ENCODE measurements at places on chromosomes 1 and 21.

GRCh38 chr1:209688746-209689234 lies 13.6 kb downstream of the G0S2 start:
- no peaks in the 10 kb centered on the region for H3K36me3 ChIP-seq
- DNase-seq = no peak
- peaks cover 4% of the 10 kb centered on the region for H3K27me3 ChIP-seq
- no peak overlapping the region for H3K4me3 ChIP-seq
- peaks cover 18% of the 10 kb centered on the region for H3K4me1 ChIP-seq
- no peak overlapping the region for H3K27ac ChIP-seq

DNA sequence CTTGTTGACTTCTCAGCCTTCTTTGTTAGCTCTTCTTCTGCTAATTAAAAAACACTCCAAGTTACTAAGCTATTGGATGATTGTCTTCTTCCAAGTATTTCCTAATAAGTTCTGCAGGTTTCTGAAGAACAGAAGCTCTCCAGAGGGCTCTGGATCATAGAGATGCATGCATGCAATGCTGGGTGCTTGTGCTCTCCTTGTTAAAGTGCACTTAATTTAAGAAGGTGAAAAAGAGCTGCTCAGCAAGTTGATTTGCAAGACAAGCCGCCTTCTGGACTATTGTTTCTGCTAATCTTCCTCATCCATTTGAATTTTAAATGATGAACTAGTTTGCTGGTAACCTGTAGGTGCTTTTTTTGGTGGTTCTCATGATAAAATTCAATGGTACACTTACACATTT lies 16.1 kb downstream of the RRP15 start:
- DNase-seq = no peak
- no peaks in the 10 kb centered on the region for H3K27me3 ChIP-seq
- no peak overlapping the region for H3K27ac ChIP-seq
- no peak overlapping the region for H3K4me3 ChIP-seq
- no peaks in the 10 kb centered on the region for H3K4me1 ChIP-seq

DNA sequence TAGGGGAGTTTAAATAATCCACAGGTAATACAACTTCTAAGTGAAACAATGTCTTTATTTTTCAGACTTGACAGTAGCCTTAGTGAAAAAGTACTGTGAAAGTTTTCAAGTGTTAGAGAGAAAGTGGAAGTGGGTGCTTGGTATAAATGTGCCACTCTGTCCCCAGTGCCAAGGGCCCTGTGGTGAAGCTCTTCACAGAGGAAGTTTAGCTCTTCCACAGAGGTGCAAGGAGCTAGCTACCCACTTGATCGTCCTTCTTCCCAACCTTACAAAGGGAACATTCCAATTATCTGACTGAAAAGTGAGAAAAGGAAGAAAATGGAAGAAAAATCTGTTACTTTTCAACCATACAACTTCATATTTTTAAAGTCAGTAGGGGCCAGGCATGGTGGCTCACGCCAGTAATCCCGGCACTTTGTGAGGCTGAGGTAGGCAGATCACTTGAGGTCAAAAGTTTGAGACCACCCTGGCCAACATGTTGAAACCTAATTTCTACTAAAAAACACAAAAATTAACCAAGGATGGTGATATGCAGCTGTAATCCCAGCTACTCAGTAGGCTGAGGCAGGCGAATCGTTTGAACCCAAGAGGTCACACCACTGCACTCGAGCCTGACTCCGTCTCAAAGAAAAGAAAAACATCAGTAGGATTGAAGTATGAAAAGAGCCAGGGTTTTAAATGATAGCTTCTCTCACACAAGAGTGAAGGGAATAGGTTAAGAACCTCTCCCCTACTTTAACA lies 41.0 kb upstream of the PTPRC start:
- DNase-seq = no peak
- H3K36me3 ChIP-seq = no peaks in the 10 kb centered on the region
- H3K4me1 ChIP-seq = peaks cover 16% of the 10 kb centered on the region

DNA sequence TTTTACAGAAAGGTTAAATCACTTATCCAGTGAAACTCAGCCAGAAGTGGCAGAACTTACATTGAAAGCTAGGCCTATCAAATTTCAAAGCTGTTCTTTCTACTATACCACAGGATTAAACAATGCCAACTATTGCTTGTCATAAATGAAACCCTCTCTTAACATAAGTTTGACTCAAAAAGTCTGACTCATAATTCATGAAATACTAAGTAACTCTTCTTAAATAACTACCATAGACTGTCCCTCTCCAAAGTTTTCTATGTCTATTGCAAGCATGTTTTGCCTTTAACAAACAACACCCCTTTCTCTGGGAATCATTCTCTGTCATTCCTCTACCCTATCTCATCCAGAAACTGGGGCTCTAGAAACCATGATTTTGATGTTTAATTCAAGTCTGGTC lies 109.5 kb upstream of the UBE2U start:
- no peak overlapping the region for H3K27ac ChIP-seq
- H3K4me1 ChIP-seq = no peaks in the 10 kb centered on the region
- DNase-seq = no peak
- peaks cover 2% of the 10 kb centered on the region for H3K27me3 ChIP-seq
- no peaks in the 10 kb centered on the region for H3K36me3 ChIP-seq

- H3K36me3 ChIP-seq = no peaks in the 10 kb centered on the region
- no peaks in the 10 kb centered on the region for H3K4me1 ChIP-seq
- no peak for DNase-seq
- no peak overlapping the region for H3K27ac ChIP-seq
These were observed 43.6 kb downstream of the CYYR1 start for GRCh38 chr21:26529526-26529925.

DNA sequence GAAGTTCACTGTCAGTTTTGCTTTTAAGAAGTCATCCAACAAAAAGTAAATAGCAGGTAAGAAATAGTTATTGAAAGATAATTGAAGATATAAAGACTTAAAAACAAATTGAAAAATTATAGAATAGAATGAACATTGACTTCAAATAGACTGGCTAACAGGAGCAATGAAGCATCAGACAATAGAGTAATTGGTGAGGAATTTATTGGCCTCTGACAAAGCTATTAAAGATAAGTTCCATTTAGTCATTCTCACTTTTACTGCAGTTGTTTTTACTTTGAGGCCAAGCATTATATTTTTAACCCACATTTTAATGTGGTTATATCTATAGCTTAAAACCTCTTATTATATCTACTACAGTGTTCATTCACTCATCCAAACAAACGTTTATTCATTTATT lies 228.8 kb upstream of the ADGRL2 start:
- no peak overlapping the region for H3K27ac ChIP-seq
- H3K4me1 ChIP-seq = no peaks in the 10 kb centered on the region
- no peak for DNase-seq
- H3K36me3 ChIP-seq = no peaks in the 10 kb centered on the region
- no peaks in the 10 kb centered on the region for H3K27me3 ChIP-seq

DNA sequence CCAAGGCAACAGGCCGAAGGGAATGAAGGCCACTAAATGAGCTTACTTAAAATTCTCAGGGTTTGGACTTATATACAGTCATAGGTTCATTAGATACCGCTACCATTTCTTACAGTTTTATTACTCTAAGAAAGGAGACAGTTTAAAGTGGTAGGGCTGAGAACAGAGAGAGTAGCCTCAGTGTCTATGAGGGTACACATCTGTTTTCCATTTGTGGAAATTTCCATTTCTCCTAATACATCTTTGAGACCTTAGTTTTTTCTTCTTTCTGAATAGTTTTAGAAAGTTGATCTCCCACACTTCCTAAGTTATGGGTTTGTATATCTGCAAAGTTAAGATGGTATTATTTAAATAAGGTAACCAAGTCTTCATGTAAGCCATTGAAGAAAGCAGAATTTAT lies 1279.1 kb downstream of the NCAM2 start:
- H3K27me3 ChIP-seq = no peaks in the 10 kb centered on the region
- no peaks in the 10 kb centered on the region for H3K36me3 ChIP-seq
- no peak overlapping the region for H3K27ac ChIP-seq
- 0 out of 2 replicates have a peak, but pooled peaks cover 8% of the 10 kb centered on the region for H3K4me1 ChIP-seq
- H3K4me3 ChIP-seq = no peak overlapping the region

GRCh38 chr1:239242404-239242803 lies 144.0 kb upstream of the CHRM3 start:
- H3K4me3 ChIP-seq = no peak overlapping the region
- no peaks in the 10 kb centered on the region for H3K27me3 ChIP-seq
- H3K27ac ChIP-seq = no peak overlapping the region

DNA sequence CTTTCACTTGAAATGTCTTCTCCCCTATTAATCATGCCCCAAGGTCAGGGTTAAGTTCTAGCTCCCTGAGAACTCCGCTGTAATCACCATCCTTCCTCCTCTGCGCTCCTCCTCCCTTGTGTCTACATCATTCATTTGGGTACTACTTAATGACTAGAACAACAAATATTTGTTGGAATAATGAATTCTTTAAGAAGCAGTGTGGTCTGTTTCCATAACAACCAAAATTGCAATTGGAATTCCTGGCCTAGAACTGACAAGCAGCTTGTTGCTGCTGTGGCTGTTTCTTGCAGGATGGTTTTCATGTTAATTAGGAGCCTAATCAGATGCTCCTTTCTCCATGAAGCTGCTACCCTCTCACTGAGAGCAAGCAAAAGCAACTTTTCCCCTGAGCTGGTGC lies 192.5 kb downstream of the ZZZ3 start:
- DNase-seq = no peak
- no peaks in the 10 kb centered on the region for H3K4me1 ChIP-seq
- no peaks in the 10 kb centered on the region for H3K36me3 ChIP-seq
- no peaks in the 10 kb centered on the region for H3K27me3 ChIP-seq

DNA sequence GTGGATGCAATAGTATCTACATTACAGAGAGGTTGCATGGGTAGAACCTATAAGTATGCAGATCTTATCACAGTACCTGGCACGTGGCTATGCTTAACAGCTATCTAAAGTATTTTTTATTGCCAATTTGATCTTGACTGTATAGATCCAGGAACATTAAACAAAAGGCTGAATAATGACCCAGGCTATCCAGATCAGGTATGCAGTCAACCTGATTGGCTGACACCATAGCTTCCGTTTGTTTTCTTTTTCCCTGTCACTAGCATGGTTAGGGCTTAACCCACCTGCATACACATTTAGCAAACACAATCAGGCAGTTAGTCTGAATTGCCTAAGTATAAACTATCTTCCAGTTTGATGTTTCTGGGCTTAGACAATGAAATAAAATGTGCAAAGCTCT lies 264.9 kb upstream of the PLXNA2 start:
- H3K36me3 ChIP-seq = no peaks in the 10 kb centered on the region
- peaks cover 10% of the 10 kb centered on the region for H3K27me3 ChIP-seq
- no peak overlapping the region for H3K27ac ChIP-seq
- no peak for DNase-seq

GRCh38 chr21:38820471-38821239 lies 14.9 kb downstream of the ETS2 start:
- no peak overlapping the region for H3K27ac ChIP-seq
- peaks cover 93% of the 10 kb centered on the region for H3K36me3 ChIP-seq
- no peak overlapping the region for H3K4me3 ChIP-seq
- no peak for DNase-seq

DNA sequence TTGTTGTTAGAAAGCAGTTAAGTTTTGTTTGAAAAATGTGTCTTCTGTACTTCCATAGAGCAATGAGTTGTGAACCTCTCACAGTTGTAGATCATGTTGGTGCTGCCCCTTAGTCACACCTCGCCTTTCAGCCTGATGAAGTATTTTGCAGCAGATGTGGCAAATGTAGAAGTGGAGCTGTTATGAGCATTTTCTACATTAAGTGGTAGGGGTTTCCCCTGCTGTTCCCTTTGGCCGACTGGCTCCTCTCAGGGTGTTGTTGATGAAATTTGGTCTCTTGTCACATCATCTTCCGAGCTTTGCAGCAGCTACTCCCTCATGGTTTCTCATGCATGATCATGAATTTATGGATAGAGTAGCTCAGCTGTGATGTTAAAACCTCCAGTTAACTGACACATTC lies 33.6 kb upstream of the DENND1B start:
- H3K4me1 ChIP-seq = peaks cover 6% of the 10 kb centered on the region
- DNase-seq = no peak
- no peak overlapping the region for H3K4me3 ChIP-seq
- H3K27ac ChIP-seq = no peak overlapping the region
- H3K27me3 ChIP-seq = no peaks in the 10 kb centered on the region

DNA sequence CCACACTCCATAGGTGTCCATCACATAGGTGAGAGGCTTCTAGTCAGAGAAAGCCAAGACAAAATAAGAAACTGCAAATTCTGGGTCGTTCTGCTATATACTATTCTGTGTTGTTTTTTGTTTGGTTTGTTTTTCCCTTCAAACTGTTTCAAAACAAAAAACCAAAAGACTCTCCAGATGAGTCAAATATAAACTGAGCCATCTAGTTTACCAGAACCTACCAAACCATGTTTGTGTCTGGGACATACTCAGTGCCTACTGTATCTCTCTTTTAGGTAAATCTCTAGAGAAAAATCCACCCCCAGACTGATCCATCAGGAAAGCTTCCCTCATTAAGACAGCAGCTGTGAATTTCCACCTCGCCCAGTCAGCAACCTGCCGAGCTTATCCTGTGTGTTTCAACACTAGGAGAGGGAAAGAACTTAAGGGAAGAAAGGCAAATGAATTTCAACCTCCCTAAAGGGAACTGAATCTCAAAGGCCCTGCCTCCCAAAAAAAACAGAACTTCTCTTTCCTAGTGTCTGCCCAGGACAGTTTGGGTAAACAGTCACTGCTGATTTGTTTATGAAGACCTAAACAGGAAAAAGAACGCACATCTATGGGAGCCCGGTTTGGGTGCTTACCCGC lies 17.2 kb downstream of the PPT1 start:
- H3K4me3 ChIP-seq = no peak overlapping the region
- no peak for DNase-seq
- H3K27me3 ChIP-seq = no peaks in the 10 kb centered on the region
- peaks cover 76% of the 10 kb centered on the region for H3K36me3 ChIP-seq
- H3K27ac ChIP-seq = no peak overlapping the region

GRCh38 chr1:162391790-162392563 lies 10.4 kb downstream of the C1orf226 start:
- no peaks in the 10 kb centered on the region for H3K36me3 ChIP-seq
- DNase-seq = peak; percentile 30
- no peak overlapping the region for H3K27ac ChIP-seq
- no peaks in the 10 kb centered on the region for H3K4me1 ChIP-seq

- no peak overlapping the region for H3K4me3 ChIP-seq
- H3K27me3 ChIP-seq = no peaks in the 10 kb centered on the region
- no peaks in the 10 kb centered on the region for H3K4me1 ChIP-seq
These were observed 96.0 kb downstream of the NOS1AP start for GRCh38 chr1:162165528-162165927.

- H3K36me3 ChIP-seq = no peaks in the 10 kb centered on the region
- H3K27me3 ChIP-seq = no peaks in the 10 kb centered on the region
- no peaks in the 10 kb centered on the region for H3K4me1 ChIP-seq
- no peak overlapping the region for H3K4me3 ChIP-seq
These were observed 55.7 kb upstream of the ACADM start for GRCh38 chr1:75668813-75669212.

GRCh38 chr1:175494011-175494554 lies 249.3 kb downstream of the TNR start:
- no peak overlapping the region for H3K27ac ChIP-seq
- no peak overlapping the region for H3K4me3 ChIP-seq
- H3K36me3 ChIP-seq = no peaks in the 10 kb centered on the region
- H3K4me1 ChIP-seq = no peaks in the 10 kb centered on the region
- no peaks in the 10 kb centered on the region for H3K27me3 ChIP-seq

GRCh38 chr1:200646515-200646914 lies 23.2 kb downstream of the DDX59 start:
- no peak overlapping the region for H3K4me3 ChIP-seq
- H3K27ac ChIP-seq = no peak overlapping the region
- peaks cover 18% of the 10 kb centered on the region for H3K36me3 ChIP-seq
- no peaks in the 10 kb centered on the region for H3K27me3 ChIP-seq
- no peak for DNase-seq
- H3K4me1 ChIP-seq = no peaks in the 10 kb centered on the region
